ENCODE measurements at places on chromosomes 5 and 9.

GRCh38 chr5:174972291-174972690 is 247.9 kb downstream of the MSX2 start:
- no peak for DNase-seq

DNA sequence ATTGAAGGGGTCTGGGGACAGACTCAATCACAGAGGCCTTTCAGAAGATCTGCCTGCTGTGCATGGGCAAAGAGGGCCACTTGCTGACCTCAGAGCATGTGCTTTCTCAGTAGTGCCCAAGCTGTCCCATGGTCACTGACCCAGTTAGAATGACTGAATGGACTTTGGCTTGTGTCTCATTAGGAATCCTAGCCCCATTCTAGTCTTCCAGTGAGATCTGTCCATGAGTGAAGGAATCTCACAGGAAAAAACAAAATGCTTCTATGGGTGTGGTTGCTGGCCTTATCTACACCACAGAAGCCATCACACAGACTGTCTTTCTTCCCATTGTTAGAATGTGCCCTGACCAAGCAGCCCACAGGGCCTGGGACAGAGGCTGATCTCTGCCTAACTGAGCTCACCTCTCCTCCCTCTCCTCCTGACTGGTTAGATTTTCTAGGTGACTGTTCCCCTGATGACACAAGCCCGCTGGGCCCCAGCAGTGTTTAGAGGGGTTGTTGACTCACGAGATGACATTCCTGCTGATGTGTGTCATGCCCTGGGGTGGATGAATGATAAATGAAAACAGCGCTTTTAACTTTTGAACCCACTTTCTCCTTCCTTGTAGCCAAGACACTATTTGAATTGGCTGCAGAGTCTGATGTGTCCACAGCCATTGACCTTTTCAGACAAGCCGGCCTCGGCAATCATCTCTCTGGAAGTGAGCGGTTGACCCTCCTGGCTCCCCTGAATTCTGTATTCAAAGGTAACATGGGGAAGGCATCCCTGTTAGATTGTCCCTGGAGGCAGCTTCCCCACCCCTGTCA is 24.8 kb downstream of the TGFBI start:
- peak; percentile 95 for DNase-seq

GRCh38 chr5:149256451-149256850 is 15.2 kb upstream of the AFAP1L1 start:
- DNase-seq = peak; percentile 46

DNA sequence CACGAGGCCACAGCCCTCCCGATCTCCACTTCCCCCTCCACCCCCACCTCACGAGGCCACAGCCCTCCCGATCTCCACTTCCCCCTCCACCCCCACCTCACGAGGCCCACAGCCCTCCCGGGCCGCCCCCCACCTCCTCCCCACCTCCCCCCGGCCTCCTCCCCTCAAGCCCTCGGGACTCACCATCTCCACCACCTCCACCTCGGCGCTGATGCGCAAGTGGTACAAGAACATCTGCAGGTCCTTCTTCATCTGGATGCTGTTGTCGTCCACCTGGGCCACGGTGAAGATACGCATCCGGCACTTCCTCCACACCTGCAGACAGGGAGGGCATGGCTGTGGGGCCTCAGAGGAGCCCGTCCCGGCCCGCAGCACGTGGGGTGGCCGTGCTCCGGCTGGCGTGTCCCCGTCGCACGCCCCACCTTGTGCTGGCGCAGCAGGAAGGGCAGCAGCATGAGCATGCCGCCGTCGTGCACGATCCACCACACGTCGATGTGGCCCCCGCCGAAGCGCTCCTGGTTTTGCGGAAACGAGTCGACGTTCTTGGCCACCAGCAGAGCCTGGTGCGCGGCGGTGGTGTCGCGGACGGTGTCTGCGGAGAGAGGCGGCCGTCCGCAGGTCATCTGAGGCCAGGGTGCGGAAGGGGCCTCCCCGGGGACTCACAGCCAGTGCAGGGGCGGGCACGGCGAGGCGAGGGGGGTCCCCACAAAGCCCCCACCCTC is 48.0 kb downstream of the SLC12A7 start:
- no peak for DNase-seq

DNA sequence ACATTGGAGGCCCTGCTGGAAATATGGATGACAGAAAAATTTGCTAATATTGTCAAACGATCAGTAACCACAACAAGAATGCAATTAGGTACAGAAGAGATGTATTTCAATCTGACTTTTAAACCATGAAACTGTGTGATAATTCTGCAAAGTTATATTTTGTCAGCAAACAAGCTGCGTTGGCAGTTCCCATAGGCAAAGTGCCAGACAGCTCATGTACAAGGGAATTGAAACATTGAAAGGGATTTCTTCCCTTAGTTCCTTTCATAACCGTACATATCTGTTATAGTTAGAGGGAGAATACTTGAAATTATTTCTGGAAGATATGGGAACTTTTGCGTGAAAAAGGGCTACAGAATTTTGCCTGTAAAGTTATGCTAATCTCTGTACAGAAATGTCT is 419.4 kb upstream of the PTGER4 start:
- peak; percentile 3 for DNase-seq

GRCh38 chr9:33180526-33181184 is 13.5 kb upstream of the B4GALT1 start:
- peak; percentile 75 for DNase-seq

DNA sequence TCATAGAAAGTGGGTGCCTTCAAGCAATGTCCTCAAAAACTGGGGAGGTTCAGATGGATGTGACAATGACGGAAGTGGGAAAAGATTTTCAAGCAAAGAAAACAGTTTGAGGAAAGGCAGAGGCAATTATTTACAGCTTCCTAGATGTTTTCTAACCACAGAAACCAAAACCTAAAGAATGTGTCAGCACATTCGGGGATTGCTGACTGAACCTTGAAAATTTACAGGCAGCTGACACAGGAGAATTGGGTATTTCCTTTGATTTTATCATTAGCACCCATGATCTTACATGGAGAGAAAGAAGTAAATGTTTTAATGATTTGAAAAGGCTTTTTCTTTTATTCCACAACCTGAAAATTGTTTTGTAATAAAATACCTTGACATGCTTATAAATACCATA is 369.0 kb downstream of the ACTL7B start:
- peak; percentile 64 for DNase-seq

- no peak for DNase-seq
These were observed 450.5 kb downstream of the AGTPBP1 start for GRCh38 chr9:85291266-85291665.

DNA sequence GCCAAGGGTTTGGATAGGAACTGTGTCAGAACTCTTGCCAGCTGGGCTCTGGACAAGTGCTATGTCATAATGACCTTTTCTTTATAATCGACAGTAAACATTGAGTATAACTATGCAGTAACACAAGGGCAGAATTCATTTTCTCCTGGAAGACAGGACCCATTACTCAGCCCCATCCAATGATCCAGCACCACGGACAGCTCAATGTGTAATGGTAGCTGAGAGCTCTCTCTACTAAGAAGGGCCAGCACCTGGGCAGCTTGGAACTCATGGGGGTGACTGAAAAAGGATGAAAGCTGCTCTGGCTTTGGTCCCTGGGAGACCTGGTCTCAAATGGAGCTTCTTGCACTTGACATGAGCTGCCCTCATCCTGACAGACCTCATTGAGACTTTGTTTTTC is 347.8 kb downstream of the TRIM32 start:
- peak; percentile 18 for DNase-seq

DNA sequence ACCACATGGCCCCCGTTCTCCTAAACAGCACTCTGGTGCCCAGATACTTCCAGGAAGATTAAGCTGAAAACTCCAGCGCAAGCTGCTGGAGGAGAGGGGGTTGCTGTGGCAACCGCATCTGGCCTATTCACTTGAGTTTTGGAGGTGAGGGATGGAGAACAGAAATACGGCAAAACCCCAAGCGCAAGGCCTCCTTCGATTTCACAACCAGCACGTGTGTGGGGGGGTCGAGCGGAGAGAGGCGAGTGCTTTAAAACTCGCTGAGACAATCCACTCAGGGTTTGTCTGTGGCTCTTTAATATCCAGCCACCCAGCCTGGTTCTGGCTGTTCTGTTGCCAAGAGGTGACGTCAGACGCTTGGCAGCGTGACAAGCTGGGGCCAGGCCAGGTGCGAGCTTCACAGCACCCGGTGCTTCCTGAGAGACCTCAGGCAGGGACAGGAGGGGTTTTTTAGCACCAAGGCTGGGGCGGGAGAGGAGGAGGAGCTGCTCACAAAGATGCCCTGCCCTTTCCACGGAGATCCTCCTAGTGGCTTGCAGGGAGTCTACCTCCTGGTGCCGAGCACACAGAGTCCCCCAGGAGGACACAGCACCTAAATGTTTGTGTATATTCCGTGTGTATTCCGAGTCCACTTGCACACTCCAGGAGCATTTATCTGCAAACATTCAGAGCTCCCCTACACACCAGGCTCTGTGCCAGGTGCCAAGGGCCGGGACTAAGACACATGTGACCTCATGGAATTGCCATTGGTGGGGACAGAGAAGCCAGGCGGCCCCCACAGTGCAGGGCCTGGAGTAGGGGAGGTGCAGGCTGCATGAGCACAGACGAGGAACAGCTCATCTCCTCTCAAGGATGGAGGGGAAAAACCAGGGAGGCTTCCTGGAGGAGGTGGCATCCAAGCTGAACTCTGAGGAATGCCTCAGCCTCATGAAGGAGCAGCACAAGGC is 194.6 kb downstream of the OLFM1 start:
- peak; percentile 2 for DNase-seq

GRCh38 chr5:109707531-109707930 is 17.8 kb downstream of the MAN2A1 start:
- no peak for DNase-seq

- DNase-seq = no peak
These were observed 1.4 kb downstream of the PCDHGC5 start for GRCh38 chr5:141490271-141490670.

GRCh38 chr5:171474230-171474813 is 54.9 kb downstream of the FGF18 start:
- no peak for DNase-seq

- DNase-seq = no peak
These were observed 272.8 kb downstream of the GAS1 start for GRCh38 chr9:86674487-86674886.

DNA sequence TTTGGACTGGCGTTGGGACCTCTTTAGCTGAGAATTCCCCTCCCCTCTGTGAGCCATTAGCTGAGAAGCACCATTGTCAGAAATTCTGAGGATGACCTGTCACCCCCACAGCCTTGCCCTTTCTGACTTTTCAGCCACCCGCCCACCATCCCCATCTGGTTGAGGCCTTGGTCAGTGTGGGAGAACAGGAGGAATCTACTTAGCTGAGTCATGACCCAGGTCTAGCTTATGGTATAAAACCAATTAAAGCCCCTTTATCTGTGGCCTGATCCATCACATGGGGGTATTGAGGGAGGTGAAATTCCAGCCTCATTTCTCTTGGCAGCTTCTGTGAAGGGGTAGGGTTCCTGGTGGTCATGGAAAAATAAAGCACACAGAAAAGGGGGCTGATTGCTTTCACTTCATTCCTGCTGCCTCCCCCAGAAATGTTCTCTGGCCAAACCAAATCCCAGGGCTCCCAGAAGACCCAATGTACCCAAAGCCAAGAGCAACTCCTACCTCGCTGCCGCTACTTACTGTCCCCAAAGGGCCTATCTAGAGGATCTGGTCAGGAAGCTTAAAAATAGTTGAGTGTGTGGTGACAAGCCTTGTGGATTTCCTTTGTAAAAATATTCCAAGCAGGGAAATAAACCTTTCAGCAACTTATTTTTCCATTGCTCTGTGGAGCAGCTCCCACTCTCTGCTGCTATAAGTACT is 174.8 kb upstream of the TNC start:
- DNase-seq = peak; percentile 49

Measured in fibroblast of upper back skin (primary cell).